Myocyte (in vitro differentiated cells): ENCODE measurements at places on chromosomes 2 and 18. TPM values are rescaled to one million over a fixed set of nuclear protein-coding genes. Genes with fewer than 3 reads are reported as not detected.

The KIAA2012 gene
- total RNA-seq: not detected in 2 replicates

The FAM237A gene
- total RNA-seq: not detected in 2 replicates

The ANKRD53 gene
- 1.5 TPM in 1 of 2 replicates, not detected in the other for total RNA-seq

The ORMDL1 gene
- 92.1 and 96.4 TPM in 2 replicates for total RNA-seq

The SIX2 gene
- 62.3 and 68.8 TPM in 2 replicates for total RNA-seq

The CYS1 gene
- 0.16 and 1.1 TPM in 2 replicates for total RNA-seq

The CCDC74B gene
- 3.5 and 9.8 TPM in 2 replicates for total RNA-seq

The ABCB6 gene
- 29.7 and 46.2 TPM in 2 replicates for total RNA-seq
